Left renal cortex interstitium (tissue), 4 donors: ENCODE measurements at places on chromosomes 4 and X. TPM values are rescaled to one million over a fixed set of nuclear protein-coding genes. Genes with fewer than 3 reads are reported as not detected.

The CYSLTR1 gene
- polyA plus RNA-seq = 1.7 TPM

The ASMT gene
- polyA plus RNA-seq = not detected

DNA sequence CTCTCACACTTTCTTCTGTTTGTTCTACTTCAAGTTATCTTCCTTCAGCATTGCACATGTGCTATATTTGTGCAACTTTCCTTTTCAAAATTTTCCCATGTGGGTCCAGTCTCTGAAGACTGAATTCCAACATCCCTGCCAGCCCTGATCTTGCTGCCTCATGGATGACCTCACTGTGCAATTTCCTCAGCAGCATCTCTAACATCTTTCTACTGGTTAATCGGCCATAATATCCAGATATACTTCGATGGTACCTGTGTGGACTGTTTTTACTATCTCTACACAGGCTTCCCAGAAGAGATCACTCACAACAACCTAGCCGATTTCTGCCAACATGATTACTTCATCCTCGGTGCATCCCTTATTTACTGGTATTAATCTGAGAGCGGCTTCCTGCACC lies 41.5 kb downstream of the GPM6A start:
- no peak for DNase-seq

GRCh38 chrX:130216320-130216719 lies 44.6 kb downstream of the RAB33A start:
- DNase-seq = no peak

DNA sequence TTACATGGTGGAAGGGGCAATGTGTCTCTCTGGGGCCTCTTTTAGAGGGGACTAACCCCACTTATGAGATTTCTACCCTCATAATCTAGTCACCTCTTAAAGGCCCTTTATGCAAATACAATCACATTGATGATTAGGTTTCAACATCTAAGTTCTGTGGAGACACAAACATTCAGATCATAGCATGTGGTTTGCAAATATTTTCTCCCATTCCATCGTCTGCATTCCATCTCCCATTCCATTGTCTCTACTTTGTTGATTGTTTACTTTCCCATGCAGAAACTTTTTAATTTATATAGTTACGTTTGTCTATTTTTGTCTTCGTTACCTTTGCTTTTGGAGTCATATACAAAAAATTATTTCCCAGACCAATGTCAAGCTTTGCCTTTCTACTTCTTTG lies 927.5 kb upstream of the INTU start:
- no peak for DNase-seq

GRCh38 chrX:48913605-48914366 lies 2.3 kb upstream of the SLC35A2 start:
- no peak for DNase-seq

GRCh38 chr4:124710015-124710741 lies 2.4 kb downstream of the ANKRD50 start:
- no peak for DNase-seq
